ENCODE measurements at places on chromosomes 5 and 9.

DNA sequence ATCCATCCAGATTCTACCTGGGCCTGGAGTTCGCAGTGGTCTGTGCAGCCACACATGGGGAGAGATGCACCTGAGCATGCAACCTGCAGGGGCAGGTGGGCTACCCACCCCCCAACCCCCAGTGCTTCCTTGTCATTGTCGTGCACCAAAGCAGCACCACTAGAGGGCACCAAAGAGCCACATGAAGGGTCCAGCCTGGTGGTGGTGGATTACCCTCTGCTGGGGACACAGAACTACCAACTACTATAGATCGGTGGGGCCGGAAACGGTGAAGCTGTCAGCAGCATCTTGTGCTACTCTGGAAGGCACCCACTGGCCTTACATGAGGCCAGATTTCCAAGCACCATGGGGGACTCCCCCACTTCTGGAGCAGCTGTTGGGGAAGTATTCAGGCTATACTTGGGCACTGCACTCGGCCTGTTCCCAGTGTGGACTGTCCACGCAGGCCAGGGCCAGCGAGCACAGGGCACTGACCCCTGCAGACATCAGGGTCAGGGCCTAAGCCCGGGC is 60.2 kb upstream of the TBC1D2 start:
- DNase-seq, result peak; percentile 61

GRCh38 chr9:98356326-98356725 is 100.9 kb upstream of the TBC1D2 start:
- no peak for DNase-seq

GRCh38 chr5:141958546-141959172 is 657 bp upstream of the PCDH12 start:
- DNase-seq, result no peak

DNA sequence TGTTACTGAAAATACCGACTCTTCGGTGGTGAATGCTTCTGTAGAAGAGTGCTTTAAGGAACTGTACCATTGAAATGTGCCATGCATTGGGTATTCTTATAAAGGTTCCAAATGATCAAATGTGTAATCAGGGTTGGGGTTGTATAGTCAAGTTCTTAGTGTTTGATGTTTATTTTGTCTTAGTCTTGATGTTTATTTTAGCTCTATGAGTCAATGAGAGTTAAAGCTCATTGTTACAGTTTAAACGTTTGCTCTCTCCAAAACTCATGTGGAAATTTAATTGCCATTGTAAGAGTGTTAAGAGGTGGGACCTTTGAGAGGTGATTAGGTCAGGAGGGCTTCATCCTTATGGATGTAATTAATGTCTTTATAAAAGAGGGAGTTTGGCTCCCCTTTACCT is 153.0 kb downstream of the FER start:
- DNase-seq, result no peak

DNA sequence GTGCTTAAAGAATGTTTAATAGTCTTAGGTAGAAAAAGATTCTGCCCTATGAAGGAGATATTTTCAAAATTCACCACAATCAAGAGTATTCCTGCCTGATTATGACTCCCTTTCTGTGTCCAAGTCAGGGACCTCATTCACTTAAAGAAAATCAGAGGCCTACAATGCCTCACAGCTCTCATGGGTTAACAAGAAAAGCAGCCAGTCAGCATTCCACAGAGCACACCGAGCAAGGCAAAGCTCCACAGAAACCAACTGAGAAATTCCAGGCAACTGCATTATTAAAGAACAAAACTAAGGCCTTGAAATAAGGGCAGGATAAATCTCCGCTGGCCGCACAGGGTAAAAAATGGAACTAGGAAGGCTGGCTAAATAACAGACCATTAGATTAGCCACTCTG is 161.1 kb downstream of the TARS1 start:
- no peak for DNase-seq

DNA sequence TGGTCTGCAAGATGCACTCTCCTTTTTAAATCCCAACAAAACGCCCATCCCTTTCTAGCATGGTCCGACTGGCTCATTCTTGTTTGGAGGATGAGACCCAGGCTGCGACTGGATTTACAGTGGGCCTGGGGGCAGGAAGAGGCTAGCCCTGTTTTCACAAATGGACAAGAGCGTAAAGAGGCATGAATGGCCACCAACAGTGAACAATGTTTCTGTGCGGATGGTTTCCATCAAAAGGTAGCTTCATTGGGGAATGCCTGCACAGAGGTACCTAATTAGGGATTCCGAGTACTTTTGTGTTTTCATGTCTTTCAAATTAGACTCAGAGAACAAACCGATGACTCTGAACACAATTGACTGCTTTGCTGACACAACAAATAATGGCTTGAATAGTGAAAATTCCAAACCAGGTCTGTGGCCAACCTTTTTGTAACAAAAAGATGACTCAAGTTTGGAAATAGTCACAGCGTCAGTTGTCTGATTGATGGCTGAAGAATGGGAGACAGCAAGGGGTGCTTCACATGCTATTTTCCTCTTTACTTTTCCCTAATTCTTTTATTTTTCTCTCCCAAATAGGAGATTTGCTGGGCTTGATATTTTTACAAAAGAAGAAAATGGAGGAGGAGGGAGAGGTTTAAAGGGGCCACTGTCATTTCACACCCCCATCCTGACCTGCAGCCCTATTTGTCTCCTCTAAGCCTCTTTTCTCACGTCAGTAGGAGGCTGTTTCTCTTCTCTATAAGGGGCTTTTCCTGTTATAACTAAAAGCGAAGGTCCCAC is 208.1 kb upstream of the S1PR3 start:
- no peak for DNase-seq

- DNase-seq, result peak; percentile 28
These were observed 1737.9 kb upstream of the C9orf72 start for GRCh38 chr9:29311221-29311620.

GRCh38 chr5:177020033-177020432 is 2.5 kb upstream of the ZNF346 start:
- DNase-seq, result no peak

- no peak for DNase-seq
These were observed 214.0 kb upstream of the DAB2 start for GRCh38 chr5:39638813-39639212.

- no peak for DNase-seq
These were observed 9.4 kb upstream of the NFIB start for GRCh38 chr9:14323083-14323971.

DNA sequence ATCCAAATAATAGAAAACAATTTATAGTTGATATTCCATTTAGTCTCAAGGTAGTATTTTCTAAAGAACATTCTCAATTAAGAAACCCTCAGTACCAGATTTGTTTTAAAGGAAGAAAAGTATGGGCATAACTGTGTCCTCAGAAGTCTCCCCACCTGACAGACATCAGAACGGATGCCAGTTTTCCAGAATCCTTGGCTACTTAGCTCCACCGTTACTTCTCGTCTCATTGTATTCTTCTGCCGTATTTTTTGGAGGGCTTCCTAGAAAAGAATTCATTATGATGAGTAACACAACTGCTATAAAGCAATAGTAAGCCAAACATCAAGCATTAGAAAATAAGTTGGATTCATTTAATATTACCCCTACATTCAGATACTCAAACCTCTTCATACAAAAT is 67.8 kb downstream of the DROSHA start:
- DNase-seq, result no peak

- DNase-seq, result no peak
These were observed 9.5 kb upstream of the DPYSL3 start for GRCh38 chr5:147519380-147519779.

DNA sequence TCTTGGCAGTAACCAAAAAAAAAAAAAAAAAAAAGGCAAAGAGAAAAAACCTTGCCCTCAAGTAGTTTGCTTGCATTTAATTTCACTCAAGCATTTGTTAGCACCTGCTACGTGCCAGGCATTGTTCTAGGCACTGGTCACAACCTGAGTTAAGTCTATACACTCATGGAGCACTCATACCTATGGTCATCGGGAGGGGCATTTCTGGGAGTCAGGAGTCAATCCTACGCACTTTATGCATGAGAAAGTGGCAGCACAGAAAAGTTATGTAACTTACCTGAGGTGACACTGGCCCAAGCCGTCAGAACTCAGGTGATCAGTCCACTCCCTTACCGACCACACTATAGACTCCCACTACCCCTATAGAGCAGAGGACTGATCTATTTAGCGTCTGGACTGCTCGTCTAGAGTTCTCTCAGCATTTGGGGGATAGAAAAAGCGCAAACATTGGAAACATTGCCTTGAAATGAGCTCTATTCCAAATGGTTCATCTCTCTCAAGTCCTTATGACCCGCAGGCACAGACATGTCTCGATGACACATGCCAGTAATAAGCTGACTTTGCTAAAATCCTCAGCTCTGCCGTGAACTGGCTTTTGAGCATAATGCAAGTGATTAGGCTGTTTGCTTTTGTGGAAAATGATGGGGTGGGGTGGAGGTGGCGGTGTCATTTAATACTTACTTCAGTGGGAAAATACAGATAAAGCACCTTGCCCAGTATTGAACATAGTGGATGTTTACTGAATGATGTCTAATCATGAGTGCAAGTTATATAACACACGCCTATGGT is 160.2 kb downstream of the ARHGEF28 start:
- no peak for DNase-seq

DNA sequence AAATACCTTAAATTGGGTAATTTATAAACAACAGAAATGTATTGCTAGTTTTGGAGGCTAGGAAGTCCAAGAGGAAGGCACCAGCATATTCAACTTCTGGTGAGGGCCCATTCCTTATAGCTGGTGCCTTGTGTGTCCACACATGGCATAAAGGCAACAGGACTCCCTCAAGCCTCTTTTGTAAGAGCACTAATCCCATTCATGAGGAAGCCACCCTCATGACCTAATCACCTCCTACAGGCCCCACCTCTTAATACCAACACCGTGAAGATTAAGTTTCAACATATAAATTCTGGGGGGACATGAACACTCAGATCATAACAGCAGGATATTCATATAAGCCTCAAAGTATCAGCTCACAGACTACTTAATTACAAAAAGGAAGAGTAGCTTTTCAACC is 4.0 kb upstream of the PLAC8L1 start:
- no peak for DNase-seq

DNA sequence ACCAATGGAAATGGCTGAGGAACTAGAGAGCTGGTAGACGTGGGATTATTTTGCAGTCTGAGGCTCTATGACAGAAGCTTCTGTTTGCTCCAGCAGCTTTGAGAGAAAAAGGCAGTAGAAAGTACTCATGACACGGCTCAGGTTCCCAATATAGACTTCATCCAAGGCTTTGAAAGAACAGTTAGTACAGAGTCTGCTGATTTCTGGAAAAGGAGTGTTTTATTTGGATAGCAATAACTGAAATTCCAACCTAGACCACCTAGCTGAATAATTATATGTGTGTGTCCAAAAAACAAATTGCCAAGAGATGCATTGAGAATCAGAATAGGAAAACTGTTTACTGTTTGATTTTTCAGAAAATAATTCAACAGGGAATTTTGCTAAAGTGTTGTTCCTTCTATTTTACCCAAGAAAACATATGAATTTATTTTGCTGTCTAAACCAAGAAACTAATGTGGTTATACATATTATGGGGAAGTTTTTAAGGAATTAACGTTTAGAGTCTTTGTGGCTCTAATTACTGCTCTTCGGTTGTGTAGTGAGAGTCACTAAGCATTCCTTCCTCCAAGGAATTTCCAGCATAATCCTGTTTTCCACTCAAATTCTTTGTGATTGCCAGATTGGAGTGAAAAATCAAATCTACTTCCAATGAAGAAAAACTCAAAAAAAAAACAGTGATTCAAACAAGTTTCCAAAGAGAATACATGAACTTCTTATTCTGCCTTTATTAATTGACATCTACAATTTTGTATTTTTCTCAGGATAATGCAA is 18.1 kb upstream of the MTX3 start:
- DNase-seq, result no peak

DNA sequence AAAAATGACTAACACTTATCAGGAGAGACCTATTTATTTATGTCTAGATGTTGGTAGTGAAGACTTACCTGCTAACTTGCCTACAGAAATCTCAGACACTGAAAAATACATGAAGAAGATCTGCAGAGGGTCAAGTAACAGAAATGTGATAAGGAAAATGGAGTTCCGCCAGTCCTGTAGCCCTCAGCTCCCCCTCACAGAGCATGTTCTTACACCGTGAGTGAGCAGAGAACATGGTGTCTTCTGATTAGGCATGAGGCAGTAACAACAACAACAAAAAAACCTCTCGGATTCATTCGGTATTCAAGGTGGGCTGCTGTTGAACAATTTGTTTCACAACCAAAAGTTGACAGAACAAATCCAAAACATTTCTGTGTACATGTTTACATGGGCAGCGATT is 162.0 kb upstream of the SNX2 start:
- no peak for DNase-seq

GRCh38 chr5:39420482-39421145 is 4.2 kb downstream of the DAB2 start:
- DNase-seq, result peak; percentile 97

GRCh38 chr9:129285382-129285781 is 107.3 kb upstream of the IER5L start:
- DNase-seq, result no peak

Measured in HS-5 (cell line).